ENCODE measurements at places on chromosomes 6 and 20.

- DNase-seq, result no peak
Measured at GRCh38 chr6:107473660-107474059, 14.3 kb upstream of the PDSS2 start.

GRCh38 chr20:63876489-63877036 lies 11.5 kb downstream of the TPD52L2 start:
- no peak for DNase-seq

- no peak for DNase-seq
Measured at GRCh38 chr20:61166324-61166723, 85.7 kb upstream of the CDH4 start.

DNA sequence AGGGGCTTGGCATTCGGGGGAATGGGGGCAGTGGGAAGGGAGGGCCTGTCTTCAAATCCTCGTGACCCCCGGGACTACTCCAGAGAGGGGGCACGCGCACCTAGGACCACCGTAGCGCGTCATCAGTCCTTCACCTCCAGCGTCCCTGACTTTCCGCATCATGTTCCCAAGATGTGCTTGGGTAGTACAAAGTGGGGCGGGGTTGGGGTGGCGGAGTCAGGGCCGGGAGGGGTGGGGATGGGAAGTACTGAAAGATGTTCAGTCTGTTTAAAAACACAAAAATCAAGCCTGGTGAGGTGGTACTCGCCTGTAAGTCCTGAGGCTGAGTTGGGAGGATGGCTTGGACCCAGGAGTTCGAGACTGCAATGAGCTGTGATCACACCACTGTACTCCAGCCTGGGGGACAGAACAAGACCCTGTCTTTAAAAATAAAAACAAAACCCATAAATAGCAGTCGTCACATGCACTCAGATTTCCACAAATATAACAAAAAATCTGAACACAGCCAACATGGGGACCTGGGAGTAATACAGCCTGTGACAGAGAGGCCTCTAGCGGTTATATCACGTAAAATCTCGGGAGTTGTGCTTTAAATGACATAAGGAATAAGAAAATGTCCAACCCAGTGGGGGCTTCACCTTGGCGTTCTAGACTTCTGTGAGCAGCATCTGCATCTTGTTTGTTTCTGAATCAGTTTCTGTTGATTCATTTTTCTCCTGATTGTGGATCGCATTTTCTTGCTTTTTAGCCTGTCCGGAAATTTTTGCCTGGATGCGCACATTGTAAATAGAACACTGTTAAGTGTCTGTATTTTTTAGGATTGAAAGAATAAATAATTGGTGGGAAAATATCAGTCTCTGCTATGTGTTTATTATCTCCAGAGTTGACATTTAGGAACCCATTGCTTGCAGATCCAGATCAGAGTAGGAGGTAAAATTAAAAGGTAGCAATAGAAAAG lies 698 bp upstream of the LRP11 start:
- DNase-seq, result no peak

DNA sequence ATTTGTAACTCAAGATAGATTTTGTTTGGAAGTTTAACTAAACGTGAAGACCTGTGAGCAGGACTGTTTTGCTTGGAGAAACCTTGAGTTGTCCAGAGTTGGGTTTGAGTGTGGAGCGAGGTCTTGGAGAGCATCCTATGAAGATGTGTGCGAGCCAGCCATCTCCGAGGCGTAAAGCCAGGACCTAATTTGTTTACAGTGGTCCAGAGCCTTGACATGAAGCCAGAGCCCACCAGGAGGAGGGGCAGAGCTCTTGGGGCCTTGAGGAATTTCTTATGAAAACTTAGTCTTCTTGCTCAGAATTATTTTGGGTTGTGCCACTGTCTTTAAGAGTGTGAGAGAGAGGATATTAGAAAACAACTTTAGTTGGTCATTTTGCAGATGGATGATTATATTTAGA lies 6.3 kb downstream of the CHMP4B start:
- DNase-seq, result no peak

- DNase-seq, result no peak
Measured at GRCh38 chr20:47067776-47068175, 173.1 kb downstream of the EYA2 start.

DNA sequence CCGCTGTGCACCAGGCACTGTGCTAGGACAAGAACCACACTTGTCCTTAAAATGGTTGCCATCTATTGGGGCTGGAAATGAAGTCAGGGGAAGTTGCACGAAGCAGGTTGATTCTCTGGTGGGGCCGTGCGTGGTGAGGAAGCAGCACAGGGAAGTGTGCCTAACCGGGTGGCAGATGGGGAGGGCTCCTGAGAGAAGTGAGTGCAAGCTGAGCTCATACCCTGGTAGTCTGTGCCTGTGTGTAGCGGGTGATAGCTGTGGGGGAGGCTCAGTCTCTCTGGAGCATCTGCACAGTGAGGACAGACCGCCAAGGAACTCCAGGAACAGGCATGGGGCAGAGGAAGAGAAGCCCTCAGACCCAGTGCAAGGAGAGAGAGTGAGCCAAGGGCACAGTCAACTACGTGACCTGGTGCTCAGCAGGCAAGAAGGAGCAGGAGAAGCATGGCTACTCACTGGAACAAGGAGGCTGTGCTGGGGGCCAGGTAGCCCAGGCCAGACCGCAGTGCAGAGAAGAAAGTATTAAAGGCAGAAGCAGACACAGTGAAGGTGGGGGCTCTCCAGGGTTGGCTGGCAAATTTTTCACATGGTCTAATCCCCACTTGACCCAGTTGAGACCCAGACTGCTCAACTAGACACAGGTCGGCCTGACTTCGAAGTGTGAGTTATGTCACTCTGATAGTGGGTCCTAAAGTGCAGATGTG lies 155.0 kb downstream of the CDH26 start:
- DNase-seq, result no peak

GRCh38 chr6:22598339-22598738 lies 29.0 kb downstream of the HDGFL1 start:
- DNase-seq, result no peak

DNA sequence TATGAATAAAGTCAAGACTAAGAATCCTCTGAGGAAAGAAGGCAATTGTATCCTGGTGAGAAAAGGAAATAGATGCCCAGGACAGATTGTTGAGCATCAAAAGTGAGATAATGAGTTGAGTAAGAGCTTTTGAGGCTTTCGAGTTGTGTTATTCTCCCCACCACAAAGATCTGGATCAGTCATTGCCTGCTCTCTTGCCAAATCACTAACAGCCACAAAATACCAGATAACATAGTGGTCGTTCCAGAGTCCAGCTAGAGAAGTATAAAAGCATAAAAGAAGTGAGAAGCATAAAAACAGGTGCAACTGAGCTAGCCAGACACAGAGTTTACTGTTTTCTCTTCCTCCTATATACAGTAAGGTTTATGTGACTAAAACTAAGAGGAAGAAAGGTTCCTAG lies 4.9 kb downstream of the SPINT4 start:
- DNase-seq, result no peak

GRCh38 chr20:873875-874607 lies 40.5 kb downstream of the FAM110A start:
- no peak for DNase-seq

- no peak for DNase-seq
Measured at GRCh38 chr6:168198302-168199180, 119.5 kb upstream of the FRMD1 start.

DNA sequence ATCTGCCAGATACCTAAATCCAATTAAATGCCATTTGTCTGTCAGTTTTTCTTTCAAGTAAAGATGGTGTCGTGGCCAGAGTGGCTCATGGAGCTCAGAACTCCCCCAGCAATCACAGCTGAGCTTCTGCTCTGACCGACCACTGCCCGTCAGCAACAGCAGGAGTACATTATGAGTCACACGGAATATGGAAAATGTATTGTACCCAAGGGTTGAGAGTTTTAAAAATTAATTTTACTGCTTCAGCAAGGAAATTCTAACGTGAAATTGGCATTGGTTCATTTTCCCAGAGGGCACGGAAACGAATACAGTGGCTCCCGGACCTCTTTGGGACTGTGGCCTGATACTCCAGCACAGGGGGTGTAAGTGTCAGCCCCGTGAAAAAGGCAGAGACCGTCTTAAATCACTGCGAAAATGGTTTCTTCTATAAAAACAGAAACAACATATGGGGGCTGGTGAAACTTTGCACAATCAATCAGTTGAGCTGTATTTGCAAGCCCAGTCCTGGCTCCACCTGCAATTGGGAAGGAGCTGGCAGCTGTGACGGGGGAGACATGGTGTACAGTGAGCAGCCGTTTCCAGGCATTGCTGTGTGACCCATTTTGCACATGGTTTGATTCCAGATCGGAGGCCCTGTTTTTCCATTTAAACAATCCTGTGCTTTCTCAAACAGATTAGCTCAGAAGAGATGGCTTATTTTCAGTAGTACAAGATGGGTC lies 12.8 kb downstream of the NPEPL1 start:
- no peak for DNase-seq

- no peak for DNase-seq
Measured at GRCh38 chr20:50005471-50005981, 22.7 kb downstream of the SNAI1 start.

- DNase-seq, result no peak
Measured at GRCh38 chr20:60837173-60837770, 414.8 kb upstream of the CDH4 start.

DNA sequence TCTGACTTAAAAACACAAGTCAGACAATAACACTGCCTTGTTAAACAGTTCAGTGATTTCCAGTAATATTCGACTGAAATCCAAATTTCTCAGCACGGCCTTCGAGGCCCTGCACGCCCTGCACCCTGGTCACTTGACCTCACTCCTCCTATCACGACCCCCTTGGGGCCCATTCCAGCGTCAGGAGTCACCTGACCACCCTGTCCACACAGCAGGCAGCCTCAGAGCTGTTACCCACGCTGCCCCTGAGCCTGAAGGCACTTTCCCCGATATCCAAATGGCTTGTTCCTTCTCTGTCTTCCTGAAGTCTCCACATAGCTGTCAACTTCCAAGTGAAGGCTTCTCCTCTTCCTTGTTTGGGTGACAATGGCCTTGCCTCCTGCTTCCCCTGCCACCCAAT lies 33.1 kb upstream of the SMOC2 start:
- no peak for DNase-seq

DNA sequence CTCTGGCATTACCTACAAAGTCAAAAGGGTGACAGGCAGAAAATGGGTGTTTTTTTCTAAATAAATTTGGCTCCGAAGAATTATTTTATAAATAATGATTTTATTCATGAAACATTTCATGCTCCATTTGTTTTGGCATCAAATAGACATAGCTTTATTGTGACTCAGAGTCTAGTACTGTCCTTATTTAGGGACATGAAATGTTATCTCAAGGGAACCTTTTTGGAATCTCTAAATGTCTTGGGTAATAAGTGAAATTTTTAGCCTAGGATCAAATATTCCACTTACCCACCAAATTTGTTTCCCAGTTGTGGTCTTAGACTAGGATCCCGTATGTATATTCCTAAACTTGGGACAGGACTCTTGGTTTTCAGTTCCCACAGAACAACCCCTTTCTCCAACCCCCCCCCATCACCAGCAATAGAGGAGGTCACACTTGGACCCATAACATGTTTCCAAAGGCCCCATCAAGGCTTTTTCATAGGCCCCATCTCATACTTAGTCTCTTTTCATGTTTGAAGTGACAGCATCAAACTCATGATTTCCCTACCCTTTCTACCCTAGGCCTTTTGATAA lies 81.8 kb downstream of the JAG1 start:
- no peak for DNase-seq

- no peak for DNase-seq
Measured at GRCh38 chr20:15061061-15061430, 723.6 kb upstream of the FLRT3 start.

GRCh38 chr6:37277001-37277409 lies 19.1 kb upstream of the TMEM217 start:
- DNase-seq, result no peak

- no peak for DNase-seq
Measured at GRCh38 chr6:132466952-132467351, 46.0 kb downstream of the STX7 start.

DNA sequence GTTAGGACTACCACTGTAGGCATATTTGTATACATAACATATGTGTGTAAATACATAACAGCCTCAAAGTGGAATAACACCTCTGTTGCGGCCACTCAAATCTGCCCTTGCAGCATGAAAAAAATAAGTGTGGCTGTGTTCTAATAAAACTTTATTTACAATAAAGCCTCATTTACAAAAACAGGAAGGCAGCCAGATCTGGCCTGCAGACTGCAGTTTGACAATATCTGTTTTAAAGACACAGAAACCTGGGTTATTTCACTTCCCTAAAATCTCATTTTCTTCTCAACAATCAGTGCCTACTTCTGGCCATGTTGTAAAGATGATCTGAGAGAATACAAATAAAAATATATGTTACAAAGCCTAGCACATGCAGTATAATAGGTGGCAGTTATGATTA lies 53.9 kb upstream of the SCML4 start:
- DNase-seq, result no peak

GRCh38 chr6:130162421-130162820 lies 60.3 kb downstream of the SAMD3 start:
- DNase-seq, result no peak

- DNase-seq, result no peak
Measured at GRCh38 chr6:74872754-74873476, 332.9 kb downstream of the COL12A1 start.

GRCh38 chr6:1787894-1788293 lies 178.2 kb downstream of the FOXC1 start:
- no peak for DNase-seq

- no peak for DNase-seq
Measured at GRCh38 chr6:8170245-8170644, 67.9 kb upstream of the EEF1E1 start.

DNA sequence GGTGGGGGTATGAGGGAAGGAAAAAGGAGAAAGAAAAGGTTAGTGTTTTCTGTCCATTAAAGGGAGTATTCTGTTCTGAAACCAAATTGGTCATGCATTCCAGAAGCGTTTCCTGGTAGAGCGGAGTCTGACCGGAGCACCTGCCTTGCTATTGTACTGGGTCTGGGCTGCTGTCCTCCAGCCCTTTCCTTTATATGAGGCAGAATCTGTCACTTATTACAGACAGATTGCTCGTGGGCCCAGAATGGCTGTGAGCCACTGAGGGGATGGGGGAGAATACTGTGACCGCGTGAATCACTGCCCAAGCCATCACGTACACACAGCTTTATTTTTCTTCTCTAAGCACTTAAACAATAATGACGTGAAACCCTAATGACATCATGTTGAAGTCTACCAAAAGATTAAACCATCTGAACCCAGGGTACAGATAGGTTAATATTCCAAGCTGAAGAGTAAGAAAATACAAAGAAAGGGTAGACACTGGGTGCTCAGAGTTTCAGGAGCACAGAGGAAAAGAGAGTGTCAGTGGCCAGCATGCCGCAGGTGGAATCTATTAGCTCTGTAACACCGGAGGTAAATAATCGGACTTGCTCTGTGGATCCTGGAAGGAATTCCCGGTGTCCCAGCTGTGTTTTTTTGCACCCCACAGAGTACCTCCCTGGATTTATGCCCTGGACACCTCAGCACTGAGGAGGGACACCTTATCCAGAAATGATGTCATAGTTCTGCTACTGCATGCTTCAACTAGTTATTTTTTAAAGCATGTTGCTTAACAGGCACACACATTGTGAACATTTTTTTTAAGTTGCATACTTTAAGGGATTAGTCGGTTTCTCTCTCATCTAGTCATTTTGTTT lies 573.3 kb downstream of the PKHD1 start:
- DNase-seq, result no peak

- DNase-seq, result no peak
Measured at GRCh38 chr6:16473184-16473907, 235.0 kb downstream of the GMPR start.

GRCh38 chr6:168815229-168815628 lies 374.2 kb downstream of the SMOC2 start:
- no peak for DNase-seq

All from activated naive CD4-positive, alpha-beta T cell (primary cell).